ENCODE measurements at places on chromosomes 11 and 22.
A peak's percentile ranks its signal among the peaks of the same experiment; 100 is the strongest.

DNA sequence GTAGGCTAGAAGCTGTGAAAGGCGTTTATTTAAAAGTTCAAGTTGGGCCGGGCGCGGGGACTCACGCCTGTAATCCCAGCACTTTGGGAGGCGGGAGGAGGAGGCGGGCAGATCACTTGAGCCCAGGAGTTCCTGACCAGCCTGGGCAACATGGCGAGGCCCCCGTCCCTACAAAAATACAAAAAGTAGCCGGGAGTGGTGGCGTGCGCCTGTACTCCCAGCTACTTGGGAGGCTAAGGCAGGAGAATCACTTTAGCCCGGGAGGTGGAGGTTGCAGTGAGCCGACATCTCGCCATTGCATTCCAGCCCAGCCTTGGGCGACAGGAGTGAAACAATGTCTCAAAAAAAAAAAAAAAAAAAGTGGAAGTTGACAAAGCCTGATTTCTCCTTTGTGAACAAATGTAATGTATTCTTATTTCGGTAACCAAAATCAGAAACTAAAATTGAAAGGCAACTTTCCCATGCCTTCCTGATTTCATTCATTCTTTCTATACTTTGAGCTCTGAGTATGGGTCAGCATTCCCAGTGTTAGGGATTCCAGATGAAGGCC, 825 bp downstream of the PTPMT1 start:
- no peak for DNase-seq

- DNase-seq = no peak
Observed at GRCh38 chr22:36311386-36312085, 58.6 kb downstream of the APOL1 start.

- no peak for DNase-seq
Observed at GRCh38 chr22:38531251-38531938, 25.3 kb upstream of the DDX17 start.

GRCh38 chr11:269146-269890, 8.9 kb upstream of the NLRP6 start:
- DNase-seq = no peak

DNA sequence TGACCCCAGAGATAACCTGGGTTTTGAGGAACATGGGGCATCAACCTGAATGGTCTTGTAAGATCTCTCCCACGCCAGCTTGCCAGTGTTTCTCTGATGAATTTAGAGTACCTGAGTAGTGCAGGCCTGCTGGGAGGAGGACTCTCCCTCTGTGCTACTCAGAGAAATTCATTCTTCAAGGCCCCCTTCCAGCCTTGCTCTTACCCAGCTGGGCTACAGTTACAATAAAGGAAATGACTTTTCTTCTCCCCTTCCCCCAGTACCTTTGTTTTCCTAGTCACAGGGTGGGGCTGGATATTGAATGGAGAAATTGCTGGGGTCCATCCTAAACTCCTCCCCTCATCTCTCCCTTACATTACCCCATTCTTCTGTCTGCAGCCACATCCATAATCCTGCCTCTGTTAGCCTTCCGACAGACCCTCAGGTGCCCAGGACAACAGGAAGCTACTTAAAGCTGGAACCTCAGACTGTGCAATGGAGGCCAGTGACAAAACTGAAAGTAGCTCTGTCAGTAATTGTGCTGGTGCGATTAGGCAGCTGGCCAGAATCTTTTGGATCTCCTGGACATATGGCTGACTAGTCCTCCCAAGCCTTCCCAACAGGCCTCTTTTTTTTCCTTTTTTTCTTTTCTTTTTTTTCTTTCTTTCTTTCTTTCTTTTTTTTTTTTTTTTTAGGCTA, 17.4 kb downstream of the LIMK2 start:
- DNase-seq = peak; percentile 67
